M059J (cell line): ENCODE measurements at places on chromosomes 11 and 22. TPM values are rescaled to one million over a fixed set of nuclear protein-coding genes. Genes with fewer than 3 reads are reported as not detected.

DNA sequence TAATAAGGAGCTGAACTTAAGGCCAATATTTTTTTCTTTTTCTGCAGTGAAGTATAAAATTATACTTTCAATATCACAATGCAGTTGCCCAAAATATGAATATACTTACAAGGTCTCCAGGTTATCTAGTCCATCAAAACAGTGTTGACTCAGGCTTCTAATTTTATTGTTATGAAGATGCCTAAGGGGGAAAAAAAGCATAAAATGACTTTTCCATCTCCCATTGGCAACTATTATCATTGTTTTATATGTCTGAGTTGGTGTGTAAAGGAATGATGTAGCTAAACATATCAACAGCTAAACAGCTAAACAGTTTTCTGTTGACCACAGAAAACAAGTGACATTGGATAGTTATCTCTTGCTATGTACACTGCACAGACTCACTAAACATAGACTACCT lies 21.2 kb upstream of the CCDC34 start:
- DNase-seq: no peak

GRCh38 chr22:31613286-31613903 lies 48.6 kb downstream of the PISD start:
- DNase-seq: no peak

- DNase-seq: peak; percentile 95
These were observed 1.2 kb downstream of the CSRP3 start for GRCh38 chr11:19200410-19201201.

DNA sequence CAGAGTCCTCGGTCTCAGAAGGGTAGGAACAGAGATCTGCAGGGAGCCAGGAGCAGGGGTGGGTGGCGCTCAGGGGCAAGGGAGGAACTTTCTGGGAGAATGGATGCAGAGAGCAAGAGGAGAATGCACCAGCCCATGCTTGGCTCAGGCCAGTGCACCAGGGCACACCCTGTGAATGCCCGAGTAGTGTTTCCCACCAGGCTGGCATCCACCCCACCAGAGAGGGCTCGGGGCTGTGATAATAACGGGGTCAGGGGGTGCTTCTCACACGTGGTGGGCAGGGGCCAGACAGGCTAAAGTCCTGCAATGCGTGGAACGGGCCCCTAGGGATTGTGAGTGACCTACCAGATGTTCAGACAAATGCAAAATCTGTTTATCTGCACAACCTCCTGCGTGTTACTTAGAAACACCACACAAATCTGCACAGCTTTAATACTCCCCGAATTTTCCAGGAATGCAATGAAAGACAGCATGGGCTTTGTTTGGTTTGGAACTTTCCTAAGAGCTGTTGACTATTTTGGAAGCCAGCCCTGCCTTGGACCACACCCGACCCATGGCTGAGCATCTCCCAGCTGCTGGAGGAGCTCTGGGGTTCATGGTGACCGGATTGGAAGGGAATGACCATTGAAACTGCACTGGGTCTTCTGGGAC lies 368.3 kb downstream of the SHANK2 start:
- no peak for DNase-seq

GRCh38 chr11:7655253-7656217 lies 17.8 kb downstream of the CYB5R2 start:
- DNase-seq: no peak

DNA sequence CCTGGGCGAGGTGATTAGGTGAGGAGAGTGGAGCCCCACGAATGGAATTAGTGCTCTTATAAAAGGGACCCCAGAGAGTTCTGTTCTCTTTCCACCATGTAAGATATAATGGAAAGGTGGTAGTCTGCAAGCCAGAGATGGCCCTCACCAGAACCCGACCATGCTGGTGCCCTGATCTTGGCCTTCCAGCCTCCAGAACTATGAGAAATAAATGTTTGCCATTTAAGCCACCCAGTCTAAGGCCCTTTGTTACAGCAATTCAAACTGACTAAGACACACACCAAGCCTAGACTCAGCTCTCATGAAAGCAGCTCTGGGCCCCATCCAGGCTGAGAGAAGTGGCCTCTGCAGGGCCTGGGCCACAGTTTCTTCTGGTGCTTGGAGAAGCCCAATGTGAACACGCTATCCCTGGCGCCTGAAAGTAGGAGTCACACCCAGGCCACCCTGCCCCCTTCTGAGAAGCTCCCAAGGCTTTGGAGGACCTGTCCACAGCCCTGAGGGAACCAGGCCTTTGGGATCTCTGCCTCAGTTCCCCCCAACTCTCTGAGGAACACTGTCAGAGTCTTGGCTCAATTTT lies 35.3 kb upstream of the LYVE1 start:
- DNase-seq: no peak

GRCh38 chr11:118211006-118211405 lies 13.8 kb downstream of the JAML start:
- DNase-seq: peak; percentile 52

- peak; percentile 87 for DNase-seq
These were observed 29.5 kb upstream of the CCDC34 start for GRCh38 chr11:27392278-27393114.

DNA sequence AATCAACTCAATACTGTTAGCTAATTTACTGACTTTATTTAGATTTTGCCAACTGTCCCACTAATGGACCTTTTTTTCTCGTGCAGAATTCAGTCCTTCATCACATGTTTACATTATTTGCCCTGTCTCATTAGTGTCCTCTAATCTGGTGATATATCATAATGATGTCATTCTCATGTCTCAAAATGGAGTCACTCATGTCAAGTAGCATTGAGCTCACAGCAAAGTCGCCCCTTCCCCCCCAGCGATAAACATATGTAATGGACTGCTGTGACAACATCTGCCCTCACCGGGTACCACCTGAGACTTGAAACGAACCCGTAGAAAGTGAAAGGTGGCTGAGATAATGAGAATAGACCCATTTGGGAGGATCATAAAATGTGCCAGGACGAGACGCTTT lies 37.6 kb downstream of the HIPK3 start:
- DNase-seq: no peak

GRCh38 chr22:23752090-23752691 lies 1.3 kb upstream of the ZNF70 start:
- no peak for DNase-seq

DNA sequence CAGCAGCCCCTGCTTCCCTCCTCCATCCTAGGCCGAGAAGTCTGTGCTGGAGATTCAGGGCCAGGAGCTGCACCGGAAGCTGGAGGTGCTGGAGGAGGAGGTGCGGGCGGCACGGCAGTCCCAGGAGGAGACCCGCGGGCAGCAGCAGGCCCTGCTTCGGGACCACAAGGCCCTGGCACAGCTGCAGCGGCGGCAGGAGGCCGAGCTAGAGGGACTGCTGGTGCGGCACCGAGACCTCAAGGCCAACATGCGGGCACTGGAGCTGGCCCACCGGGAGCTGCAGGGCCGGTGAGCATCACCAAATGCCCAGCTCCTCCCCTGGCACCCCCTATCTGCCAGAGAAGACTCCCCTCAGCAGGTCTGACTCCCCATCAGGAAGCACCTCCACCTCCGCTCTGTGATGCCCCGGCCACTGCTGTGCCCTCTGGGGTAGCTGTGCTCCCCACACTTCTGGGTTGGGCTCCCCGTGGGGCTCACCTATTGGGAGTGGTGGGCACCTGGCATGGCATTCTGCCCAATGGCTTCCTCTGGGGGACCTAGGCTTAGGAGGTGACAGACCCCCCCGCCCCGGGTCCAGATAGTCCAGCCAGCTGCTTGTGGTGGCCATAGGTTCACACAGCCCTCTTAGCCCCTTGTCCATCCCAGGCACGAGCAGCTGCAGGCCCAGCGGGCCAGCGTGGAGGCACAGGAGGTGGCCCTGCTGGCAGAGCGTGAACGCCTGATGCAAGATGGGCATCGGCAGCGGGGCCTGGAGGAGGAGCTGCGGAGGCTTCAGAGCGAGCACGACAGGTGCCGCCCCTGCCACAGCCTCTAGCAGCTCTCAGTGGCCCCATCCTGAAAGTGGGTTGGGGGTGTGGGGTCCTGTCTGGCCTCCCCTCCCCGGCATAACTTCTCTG lies 6.6 kb upstream of the RPS6KA4 start:
- DNase-seq: no peak

DNA sequence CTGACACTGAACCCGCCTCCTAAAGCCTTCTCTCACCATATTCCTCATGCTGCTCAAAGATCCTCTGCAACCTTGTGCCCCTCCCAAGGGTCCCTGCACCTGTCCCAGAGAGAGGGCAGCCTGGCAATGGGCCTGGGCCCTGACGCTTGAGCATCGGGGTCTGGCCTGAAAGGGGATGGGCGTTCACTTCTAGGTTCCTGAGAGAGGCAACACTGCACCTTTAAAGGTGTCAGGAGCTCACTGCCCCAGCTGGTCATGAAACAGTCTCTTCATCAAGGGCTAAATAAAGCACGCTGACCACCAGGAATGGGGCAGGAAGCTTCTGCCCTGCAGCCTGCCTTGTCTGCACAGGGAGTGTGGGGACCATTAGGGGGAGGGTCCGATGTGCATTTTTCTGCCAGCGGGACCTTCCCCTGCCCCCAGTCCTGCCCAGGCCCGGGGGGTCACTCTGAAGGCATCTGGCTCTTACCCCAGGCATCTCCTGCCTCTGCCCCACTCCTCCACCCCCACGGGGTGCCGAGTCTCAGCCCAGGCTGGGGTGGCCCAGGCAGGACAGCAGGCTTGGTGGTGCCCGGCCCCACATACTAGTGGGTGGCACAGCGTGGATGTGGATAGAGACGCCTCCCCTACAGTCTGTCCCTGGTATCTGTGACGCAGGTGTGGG lies 3.5 kb downstream of the C11orf21 start:
- no peak for DNase-seq

- DNase-seq: no peak
These were observed 132.2 kb upstream of the SESN3 start for GRCh38 chr11:95363164-95363563.

DNA sequence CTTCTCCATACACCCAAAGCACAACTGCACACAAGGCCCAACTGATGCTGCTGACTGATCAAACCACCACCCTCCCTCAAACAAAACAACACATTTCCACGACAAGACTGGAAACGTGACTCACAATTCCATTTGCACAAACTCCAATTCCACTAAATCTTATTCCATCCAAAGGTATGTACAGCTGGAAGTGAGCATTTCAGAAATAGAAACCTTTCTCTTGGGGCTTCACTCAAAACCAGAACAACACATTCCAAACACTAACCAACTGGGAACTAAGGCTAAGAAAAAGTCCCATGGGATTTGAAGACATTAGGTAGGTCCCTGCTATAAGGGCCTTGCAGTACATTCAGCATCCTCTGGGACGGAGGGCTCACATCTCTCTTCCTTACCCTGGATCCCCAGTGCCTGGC lies 19.6 kb downstream of the MORC2 start:
- no peak for DNase-seq

- no peak for DNase-seq
These were observed 12.7 kb upstream of the POLD3 start for GRCh38 chr11:74579577-74580270.

DNA sequence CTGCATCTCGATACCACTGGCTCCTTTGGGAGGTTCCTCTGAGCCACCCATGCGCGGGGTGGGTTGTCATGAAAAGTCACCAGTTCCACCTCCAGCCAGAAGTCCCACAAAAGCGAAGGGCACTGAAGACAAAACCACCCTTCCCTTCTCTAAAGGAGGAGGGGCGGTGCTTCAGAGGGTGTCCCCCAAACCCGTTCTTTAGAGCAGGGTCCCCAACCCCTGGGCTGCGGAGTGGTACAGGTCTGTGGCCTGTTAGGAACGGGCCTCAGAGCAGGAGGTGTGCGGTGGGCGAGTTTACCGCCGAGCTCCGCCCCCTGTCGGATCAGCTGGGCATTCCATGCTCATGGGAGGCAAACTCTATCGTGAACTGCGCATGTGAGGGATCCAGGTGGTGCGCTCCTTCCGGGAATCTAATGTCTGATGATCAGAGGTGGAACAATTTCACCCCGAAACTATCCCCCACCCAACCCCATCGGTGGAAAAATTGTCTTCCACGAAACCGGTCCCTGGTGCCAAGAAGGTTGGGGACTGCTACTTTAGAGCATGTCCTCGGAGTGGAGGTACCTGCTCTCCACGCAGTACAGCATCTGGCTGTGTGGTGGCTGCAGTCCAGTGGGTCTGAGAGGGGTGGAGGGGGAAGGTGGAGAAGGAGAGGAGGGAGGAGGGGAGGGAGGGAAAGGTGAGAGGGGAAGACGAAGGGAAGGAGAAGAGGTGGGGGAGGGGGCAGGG lies 72.9 kb upstream of the SEPTIN5 start:
- no peak for DNase-seq

DNA sequence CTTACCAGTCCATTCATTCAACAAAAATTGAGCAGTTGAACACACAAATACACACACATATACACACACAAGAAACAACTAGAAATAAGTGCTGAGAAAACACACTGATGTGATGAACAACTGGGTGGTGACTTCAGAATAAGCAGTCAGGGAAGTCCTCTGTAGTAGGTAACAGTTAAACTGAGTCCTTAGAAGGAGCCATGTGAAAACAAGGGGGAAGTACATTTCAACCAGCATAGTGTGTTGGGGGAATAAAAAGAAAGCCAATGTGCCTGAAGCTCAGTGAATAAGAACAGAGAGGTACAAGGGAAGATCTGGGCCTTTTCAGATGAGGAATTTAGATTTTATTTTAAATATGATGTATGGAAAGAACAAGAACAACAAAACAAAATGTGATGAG lies 6.8 kb upstream of the TMEM123 start:
- no peak for DNase-seq

- DNase-seq: no peak
These were observed 1.5 kb downstream of the MAPK11 start for GRCh38 chr22:50268655-50269113.

GRCh38 chr11:123439616-123440015 lies 9.5 kb downstream of the GRAMD1B start:
- DNase-seq: peak; percentile 51

- peak; percentile 87 for DNase-seq
These were observed 3.9 kb upstream of the RAB38 start for GRCh38 chr11:88179141-88179540.

DNA sequence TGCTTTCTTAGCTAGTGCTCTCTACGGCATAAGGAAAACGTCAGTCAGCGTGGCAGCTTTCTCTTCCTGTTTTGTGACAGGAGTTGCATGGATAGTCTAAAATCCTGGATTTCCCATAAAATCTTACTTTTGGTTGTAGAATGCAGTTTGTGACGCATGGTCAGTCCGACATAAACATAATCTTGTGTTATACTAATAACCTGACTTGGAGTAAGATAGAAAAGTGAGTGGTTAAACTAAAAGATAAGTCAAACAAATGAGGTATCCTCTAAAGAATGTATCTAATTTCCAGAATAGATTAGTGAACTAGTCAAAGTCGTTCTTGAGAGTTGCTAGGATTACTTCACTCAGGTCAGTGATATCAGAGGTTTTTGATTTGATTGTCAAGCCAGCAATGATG lies 157.6 kb downstream of the PGR start:
- no peak for DNase-seq

LRRC10B gene
- 0.64 and 2.4 TPM in 2 replicates for total RNA-seq

PATL1 gene
- 38.4 and 45.5 TPM in 2 replicates for total RNA-seq

GRIK4 gene
- total RNA-seq: 0.07 TPM in 1 of 2 replicates, not detected in the other

NXPE4 gene
- not detected in 2 replicates for total RNA-seq

HPX gene
- total RNA-seq: not detected in 2 replicates

CST6 gene
- total RNA-seq: 0.20 TPM in 1 of 2 replicates, not detected in the other

RHOD gene
- total RNA-seq: 2.6 and 2.7 TPM in 2 replicates
